Activated B cell treated with CpG ODN at 0.5 μM for 24 hours (primary cell): ENCODE measurements at places on chromosomes 7 and 10.

DNA sequence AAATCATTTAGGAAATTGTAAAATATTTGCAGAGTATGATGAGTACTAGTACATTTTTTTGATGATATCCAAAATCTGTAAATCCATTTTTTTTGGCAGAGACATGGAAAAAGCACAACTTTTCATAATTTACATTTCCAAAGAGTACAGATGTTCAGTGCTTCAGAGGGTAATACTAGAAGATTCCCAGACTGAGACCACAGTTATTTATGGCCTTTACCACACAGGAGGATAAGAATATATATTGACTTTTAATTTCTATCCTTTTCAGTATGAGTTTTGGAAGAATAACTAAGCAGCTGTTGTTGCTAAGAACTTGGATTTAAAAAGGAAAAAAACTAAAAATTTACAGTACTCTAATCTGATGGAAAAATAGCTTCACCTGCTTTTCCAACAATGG is 61.9 kb downstream of the HGF start:
- H3K4me3 ChIP-seq: no peak overlapping the region
- H3K36me3 ChIP-seq: no peaks in the 10 kb centered on the region
- no peaks in the 10 kb centered on the region for H3K27me3 ChIP-seq
- no peak for DNase-seq
- H3K27ac ChIP-seq: no peak overlapping the region
- no peaks in the 10 kb centered on the region for H3K4me1 ChIP-seq

GRCh38 chr10:122665329-122665860 is 34.3 kb downstream of the C10orf120 start:
- no peaks in the 10 kb centered on the region for H3K36me3 ChIP-seq
- no peak for DNase-seq
- H3K27me3 ChIP-seq: peaks cover 5% of the 10 kb centered on the region
- H3K27ac ChIP-seq: no peak overlapping the region
- no peak overlapping the region for H3K4me3 ChIP-seq
- H3K4me1 ChIP-seq: no peaks in the 10 kb centered on the region

GRCh38 chr7:91286432-91286831 is 22.2 kb downstream of the FZD1 start:
- H3K36me3 ChIP-seq: no peaks in the 10 kb centered on the region
- no peak for DNase-seq
- H3K4me3 ChIP-seq: no peak overlapping the region
- H3K4me1 ChIP-seq: no peaks in the 10 kb centered on the region
- H3K27ac ChIP-seq: no peak overlapping the region
- peaks cover 15% of the 10 kb centered on the region for H3K27me3 ChIP-seq

GRCh38 chr7:38558761-38559345 is 72.3 kb downstream of the AMPH start:
- H3K4me1 ChIP-seq: no peaks in the 10 kb centered on the region
- H3K36me3 ChIP-seq: no peaks in the 10 kb centered on the region
- no peak for DNase-seq
- peaks cover 7% of the 10 kb centered on the region for H3K27me3 ChIP-seq
- no peak overlapping the region for H3K4me3 ChIP-seq
- no peak overlapping the region for H3K27ac ChIP-seq

GRCh38 chr10:15253951-15254807 is 85.7 kb upstream of the NMT2 start:
- no peak for DNase-seq
- peaks cover 5% of the 10 kb centered on the region for H3K27me3 ChIP-seq
- peaks cover 7% of the 10 kb centered on the region for H3K4me1 ChIP-seq
- no peaks in the 10 kb centered on the region for H3K36me3 ChIP-seq
- H3K4me3 ChIP-seq: no peak overlapping the region
- H3K27ac ChIP-seq: no peak overlapping the region

DNA sequence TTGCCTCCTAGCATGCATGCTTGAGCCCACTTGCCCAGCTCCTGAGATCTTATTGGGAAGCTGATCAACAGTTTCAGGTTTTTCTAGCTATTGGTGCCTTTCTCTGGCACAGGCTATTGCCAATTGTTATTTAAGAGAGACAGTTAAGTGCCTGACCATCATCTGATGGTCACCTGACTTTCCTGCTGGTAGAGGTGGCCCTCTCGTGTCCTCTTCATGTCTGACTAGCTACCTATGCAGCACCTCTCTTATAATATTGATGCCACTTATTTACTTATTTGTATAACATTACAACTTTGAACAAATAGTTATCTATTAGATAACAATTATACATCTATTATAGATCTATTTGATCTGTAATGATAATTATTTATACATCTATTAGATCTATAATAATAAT is 205.9 kb upstream of the SEMA3D start:
- no peaks in the 10 kb centered on the region for H3K4me1 ChIP-seq
- H3K4me3 ChIP-seq: no peak overlapping the region
- no peak overlapping the region for H3K27ac ChIP-seq
- no peaks in the 10 kb centered on the region for H3K27me3 ChIP-seq
- DNase-seq: no peak

GRCh38 chr10:98472196-98472595 is 25.5 kb upstream of the HPS1 start:
- peaks cover 19% of the 10 kb centered on the region for H3K4me1 ChIP-seq
- peaks cover 2% of the 10 kb centered on the region for H3K36me3 ChIP-seq
- no peak overlapping the region for H3K4me3 ChIP-seq
- no peak for DNase-seq
- peaks cover 2% of the 10 kb centered on the region for H3K27me3 ChIP-seq

DNA sequence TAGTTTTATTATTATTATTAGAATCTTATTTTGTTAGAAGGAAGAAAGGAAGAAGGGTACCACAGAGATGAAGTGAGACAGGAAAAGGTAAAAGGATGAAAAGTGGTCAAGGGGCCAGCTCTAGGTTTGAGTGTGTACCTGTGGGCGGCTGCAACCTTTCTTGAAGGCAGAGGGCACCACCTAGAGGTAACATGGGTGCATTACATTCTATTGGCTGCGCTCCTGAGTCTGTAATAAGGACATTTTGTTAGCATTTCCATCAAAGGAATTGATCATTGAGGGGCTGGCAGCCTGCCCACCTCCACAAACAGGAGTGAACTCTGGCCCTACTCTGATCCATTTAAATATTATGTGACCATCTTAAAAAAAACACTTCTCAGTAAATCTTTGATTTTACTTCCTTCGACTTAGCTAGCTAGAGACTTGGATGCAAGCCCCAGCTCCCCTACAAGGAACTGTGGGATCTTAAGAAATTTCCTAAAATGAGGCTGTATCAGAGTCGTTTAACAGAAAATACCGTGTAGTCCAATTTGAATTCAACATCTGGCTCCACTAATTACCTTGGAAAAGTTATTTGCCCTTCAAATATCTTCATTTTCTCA is 610.4 kb downstream of the IPMK start:
- H3K4me1 ChIP-seq: no peaks in the 10 kb centered on the region
- no peak overlapping the region for H3K4me3 ChIP-seq
- no peak for DNase-seq
- no peak overlapping the region for H3K27ac ChIP-seq
